ENCODE measurements at places on chromosomes 6 and 20.

- no peak for DNase-seq
These were observed 94.7 kb downstream of the YTHDF1 start for GRCh38 chr20:63121246-63121645.

DNA sequence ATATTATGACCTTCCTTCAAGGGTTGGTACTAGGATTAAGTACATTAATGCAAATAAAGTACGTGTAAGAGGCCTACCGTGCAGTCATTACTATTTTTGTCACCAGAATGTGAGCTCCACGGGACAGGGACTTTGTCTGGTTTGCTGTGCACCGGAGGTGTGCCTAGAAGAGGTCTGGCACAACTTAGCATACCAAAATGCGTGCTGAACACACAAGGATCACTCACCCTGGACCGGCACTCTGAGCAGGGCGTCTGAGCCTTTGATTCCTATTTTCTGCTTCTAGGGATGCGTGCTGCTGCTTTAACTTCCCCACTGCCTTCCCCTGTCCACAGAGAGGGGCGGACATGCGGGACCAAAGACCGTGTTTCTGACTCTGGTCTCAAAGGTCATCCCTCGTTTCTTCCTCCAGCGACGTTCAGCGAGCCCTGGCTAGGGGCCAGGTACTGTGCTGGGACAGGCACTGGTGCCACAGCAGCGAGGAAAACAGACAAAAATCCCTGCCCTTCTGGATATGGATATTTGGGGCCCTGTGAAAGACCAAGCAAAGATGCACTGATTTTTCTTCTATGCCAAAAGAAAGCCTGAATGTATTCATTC, 222.7 kb downstream of the BMP7 start:
- no peak for DNase-seq

- DNase-seq = no peak
These were observed 27.1 kb upstream of the KIAA1586 start for GRCh38 chr6:57019434-57019833.

- DNase-seq = no peak
These were observed 24.2 kb downstream of the ZFP64 start for GRCh38 chr20:52167232-52167840.

DNA sequence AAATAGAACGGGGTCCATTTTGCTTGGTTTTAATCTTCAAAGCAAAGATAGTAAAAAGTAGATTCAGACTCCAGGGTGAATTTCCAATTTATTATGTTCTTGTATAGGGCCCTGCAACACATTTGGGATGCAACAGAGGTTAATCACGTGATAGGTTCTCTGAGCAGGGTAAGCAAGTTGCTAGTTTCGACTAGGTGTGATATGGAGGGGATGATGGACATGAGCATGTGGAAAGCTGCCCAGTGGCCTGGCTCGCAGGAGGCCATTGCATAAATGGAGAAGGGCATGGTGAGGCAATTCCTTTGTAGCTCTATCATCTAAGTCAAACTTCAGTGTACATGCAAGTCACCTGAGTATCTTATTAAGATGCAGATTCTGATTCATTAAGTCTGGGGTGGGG, 17.7 kb upstream of the ADGRF4 start:
- no peak for DNase-seq

DNA sequence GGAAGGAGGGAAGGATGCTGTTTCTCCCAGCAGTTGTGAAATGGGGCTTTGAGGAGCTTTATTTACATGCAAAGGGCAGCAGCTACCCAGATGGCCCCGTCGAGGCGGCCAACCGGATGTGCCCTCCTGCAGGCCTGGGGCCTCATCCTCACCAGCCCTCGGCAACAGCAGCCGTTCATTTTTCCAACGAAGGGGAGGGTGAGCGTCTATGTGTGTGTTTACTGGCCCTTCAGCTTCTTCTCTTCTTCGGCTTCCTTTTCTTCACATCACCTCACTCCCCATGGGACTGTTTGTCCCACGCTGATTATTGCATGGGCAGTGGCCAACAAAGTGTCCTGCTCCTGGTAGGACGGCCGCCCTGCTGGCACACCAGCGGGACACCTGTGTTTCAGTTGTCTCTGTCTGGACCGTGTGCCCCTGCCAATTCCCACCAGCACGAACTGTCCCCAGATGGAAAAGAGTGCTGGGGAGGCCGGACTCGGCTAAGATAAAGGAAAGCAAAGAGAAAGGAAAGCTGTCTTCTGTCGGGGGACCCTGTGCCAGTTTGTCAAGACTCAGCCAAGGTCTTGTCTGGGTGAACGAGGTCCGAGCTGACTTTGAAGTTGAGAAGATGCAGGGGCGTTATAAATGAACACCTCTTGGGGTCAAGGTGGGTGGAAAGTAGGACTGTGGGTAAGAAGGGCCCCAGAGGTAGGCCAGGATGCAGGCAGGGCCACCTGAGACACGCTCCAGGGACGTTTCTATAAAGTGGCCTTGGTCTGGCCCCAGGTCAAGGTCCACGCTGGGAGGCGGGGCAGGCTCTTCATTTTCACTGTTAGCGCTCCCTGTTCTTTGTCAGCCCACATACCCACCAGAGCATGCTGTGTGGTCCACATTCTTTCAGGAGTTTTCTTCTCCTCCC, 57.0 kb downstream of the FAM50B start:
- DNase-seq = no peak

DNA sequence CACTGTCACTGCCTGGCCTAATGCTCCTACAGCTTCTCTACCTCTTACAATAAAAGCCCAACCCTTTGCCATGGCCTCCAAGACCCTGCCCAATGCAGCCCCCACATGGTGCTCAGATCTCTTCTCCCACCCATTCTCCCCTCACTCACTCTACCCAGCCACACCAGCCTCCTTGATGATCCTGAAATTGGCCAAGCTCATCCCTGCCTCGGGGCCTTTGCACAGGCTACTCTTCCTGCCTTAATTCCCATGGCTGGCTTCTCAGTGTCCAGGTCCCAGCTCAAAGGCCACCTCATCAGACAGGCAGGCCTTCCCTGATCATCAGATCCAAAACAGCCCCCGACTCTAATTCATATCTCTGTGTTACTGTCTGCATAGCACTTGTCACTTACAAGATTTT, 25.6 kb downstream of the PREX1 start:
- no peak for DNase-seq

- DNase-seq = no peak
These were observed 14.2 kb upstream of the EPHA7 start for GRCh38 chr6:93433592-93433991.

DNA sequence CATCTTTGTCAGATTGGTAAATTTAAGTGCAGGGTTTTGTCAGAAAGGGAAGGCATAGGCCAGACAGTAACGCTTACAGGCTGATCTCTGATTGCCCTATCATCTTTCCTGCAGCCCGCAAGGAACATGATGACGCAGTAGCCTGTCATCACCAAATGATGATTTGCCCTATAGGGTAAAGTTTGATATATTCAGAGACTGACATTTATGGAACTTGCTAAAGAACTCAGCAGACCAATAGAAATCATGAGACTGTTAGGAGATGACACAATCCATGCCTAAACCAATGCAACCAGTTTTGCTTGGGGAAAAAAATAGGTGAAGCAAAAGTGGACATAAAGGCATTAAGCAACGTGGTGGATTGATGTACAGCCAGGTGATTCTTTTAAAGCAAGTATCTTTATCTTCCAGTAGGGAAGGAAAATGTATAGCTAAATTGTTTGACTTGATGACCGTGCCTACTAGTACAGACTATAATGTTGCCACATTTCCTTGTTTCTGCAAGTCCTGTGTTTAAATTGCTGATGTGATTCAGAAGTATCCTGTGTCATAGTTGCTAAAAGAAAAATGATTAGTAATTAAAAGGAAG, 2.4 kb downstream of the NUS1 start:
- DNase-seq = no peak

DNA sequence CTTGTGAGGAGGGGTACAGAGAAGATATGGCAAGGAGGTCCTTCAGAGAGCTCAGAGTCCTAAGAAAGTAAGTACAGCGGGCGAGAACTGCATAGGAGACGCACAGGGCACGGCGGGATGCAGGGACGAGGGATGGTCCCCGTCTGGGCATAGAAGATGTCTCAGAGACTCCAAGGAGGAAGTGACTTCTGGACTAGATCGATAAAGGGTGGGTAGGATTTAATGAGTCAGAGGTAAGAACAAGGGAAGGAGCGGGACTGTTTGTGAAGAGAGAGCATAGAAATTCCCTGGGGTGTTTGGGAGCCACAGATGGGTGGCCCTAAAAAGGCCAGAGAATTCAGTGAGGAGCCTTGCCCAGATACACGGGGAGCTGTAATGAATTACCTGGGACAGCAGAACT, 69.1 kb downstream of the FAM120B start:
- DNase-seq = no peak

DNA sequence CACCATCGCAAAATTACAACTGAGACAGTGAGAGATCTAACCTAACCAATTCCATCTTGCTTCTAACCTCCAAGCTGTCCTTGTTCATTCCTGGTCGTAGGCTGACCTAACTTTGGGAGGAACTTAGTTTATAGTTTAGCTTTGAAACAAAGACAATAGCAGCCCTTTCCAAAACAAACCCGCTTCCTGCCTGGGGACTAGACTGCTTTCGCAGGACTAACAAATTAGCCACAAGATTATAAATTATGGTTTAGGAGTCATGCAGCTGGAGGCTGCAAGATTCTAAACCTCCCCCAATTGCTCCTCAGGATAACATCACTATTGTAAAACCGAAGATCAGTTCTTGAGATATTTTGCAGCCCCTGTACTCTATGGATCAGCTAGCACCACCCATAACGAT, 63.2 kb downstream of the TRIM27 start:
- no peak for DNase-seq

- no peak for DNase-seq
These were observed 1588.0 kb downstream of the GRIK2 start for GRCh38 chr6:102981490-102982015.

DNA sequence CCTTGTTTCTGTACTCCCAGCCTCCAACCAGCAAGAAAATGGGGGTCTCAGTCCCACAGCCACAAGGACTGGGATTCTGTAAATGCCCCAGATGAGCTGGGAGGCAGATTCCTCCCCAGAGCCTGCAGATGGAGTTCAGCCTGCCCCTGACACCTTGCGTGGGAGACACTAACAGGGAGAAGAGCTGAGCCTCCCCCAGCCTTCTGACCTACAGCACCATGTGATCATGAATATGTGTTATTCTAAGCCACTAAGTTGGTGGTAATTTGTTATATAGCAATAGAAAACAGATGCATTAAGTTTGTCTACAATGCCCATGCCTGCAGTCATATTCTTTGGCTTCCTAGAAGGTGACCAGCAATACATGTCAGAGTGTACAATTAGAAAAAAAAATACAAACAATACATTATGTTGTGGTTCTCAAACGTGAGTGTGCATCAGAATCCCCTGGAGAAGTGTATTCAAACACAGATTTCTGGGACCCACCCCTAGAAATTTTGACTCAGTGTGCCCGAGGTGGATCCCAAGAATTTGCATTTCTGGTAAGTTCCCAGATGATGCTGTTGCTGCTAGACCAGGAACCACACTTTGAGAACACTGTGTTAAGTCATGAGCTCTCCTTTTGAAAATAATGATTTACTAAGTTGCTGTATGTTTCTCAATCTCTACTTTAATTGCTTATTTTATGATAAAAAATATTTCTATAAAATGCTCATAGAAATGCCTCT, 39.9 kb downstream of the SLC22A3 start:
- no peak for DNase-seq

GRCh38 chr6:38404900-38405556, 234.7 kb downstream of the BTBD9 start:
- DNase-seq = no peak

DNA sequence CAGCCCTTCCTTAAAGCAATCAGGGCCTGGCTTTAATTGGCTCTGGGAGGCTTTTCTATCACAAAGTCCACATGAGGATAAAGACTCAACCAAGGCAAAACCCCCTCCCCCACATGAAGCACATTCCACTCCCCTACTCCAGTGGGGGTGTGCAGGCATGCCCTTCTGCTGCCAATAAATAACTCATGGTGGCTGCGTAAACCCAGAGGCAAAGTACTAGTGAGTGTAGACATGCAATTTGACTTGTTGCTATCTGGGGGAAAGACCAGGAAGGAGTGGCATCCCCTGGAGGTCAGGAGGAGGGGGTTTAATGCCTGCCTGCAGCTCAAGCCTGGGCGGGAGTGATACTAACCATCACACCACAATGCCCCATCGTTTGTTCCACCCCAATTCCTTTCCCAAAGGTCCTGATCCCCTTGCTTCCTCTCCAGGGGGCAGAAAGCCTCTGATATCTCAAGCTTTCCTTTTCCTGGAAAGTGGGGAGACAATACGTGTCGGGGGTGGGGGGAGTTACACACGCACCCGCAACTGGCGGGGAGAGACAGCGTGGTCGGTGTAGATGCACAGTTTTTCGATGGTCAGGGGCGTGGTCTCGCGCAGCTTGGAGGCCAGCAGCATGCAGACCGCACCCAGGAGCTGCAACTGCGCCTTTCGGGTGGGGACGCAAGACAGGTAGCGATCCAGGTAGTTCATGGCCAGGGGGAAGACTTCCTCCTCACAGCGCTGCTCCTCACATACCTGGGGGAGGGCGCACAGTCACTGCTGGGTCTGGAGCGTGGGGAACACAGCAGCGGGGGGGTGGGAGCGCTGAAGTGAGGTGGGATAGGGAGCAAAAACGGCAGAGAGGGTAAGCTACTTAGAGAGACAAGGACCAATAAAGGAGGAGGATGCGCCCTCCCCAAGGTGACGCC, 1.5 kb downstream of the CCND3 start:
- DNase-seq = no peak

GRCh38 chr6:156845454-156846155, 68.4 kb downstream of the ARID1B start:
- no peak for DNase-seq

DNA sequence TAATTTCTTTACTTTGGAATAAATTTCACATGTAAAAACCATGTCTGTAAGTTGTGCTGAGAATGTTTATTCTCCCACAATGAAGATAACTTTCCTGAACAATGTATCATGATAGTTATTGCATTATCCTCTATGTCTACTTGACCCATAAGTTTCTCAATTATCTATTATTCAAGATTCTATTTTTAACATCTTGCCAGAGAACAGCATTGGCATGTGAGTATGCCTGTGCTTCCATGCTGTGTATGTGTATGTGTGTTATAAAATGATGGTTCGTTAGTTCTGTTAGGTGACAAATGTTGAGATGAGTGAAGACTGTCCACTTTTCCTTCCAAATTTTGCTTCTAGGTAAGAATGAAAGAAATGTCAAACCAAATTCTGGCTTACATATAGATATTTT, 111.9 kb downstream of the EYA4 start:
- no peak for DNase-seq

DNA sequence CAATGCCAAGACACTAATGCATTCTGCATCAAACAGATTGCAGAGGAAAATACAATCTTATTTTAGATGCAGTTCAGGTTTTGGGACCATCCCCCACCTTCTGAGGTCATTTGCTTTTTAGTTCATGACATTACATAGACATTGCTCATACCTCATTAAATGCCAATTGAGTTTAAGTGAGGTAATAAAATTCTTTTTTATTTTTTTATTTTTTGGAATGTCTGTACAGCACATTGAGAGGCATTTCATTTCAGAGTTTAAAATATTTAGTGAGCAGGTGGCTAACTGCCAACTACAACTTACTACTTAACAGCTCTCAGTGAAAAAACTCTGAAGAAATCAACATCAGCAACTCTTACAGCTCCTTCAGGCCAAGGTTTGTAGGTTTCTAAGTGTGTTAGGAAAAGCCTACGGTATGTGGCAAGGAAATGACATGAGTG, 482.2 kb upstream of the RNF217 start:
- no peak for DNase-seq

GRCh38 chr6:75089151-75089897, 116.5 kb downstream of the COL12A1 start:
- DNase-seq = no peak

GRCh38 chr6:22155551-22155950, 141.3 kb downstream of the PRL start:
- DNase-seq = no peak

- DNase-seq = no peak
These were observed 71.2 kb downstream of the PDE7B start for GRCh38 chr6:135922746-135923145.
